Sigmoid colon (tissue), 7 donors: ENCODE measurements at places on chromosomes 12 and 14.

GRCh38 chr14:66249544-66249943 is 236.6 kb upstream of the CCDC196 start:
- DNase-seq: no peak

GRCh38 chr14:100058777-100059437 is 6.3 kb upstream of the EVL start:
- DNase-seq: no peak

DNA sequence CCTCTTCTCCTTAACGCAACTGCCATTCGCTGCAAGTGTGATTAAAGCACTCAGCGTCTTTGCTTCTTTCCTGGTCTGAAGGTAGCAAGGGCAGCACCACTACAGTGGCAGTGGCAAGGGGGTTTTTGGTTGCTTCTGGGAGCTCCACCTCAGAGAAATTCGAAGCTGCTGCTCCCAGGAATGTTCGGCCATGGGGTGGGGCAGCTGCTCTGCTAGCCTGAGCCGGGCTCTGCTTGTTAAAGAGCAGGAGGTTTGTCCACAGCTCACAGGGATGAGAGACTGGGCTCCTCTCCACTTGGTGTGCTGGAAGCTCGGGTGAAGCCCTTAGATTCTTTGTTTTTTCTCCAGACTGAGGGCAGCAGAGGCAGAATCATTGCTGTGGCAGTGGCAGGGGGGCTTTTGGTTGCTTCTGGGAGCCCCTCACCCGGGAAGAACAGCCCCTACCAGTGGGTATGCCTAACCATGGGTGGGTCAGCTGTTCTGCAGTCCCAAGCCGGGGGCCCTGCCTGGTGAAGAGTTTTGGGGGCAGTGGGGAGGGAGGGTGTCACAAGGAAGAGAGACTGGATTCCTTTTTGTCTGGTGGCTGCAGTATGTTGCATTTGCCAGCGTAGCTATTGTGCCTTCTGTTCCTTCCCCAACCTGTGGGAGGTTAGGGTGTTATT is 340.2 kb downstream of the AEBP2 start:
- no peak for DNase-seq

DNA sequence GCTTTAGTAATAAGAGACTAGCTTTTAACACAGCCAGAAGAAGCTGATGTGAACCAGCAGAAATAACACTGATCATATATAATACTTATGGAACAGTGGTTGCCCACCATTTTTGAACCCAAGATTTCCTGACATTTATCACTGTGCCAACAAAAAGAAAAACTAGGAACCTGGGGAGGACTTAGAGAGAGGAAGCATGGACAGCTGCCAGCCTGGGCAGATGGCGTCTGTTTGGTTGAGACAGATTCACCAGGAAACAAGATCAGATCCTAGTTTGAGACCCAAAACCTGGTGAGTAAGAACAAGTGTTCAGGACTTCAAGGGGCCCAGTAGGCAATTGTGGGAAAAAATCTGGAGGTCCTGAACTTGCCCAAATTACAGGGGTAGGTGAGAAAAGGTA is 95.3 kb downstream of the BICD1 start:
- no peak for DNase-seq

- no peak for DNase-seq
These were observed 20.1 kb upstream of the AKAP5 start for GRCh38 chr14:64444984-64445845.

GRCh38 chr12:89731089-89731488 is 22.5 kb upstream of the ATP2B1 start:
- DNase-seq: no peak

- no peak for DNase-seq
These were observed 40.9 kb downstream of the FRMD6 start for GRCh38 chr14:51692646-51693045.

GRCh38 chr12:8629486-8630033 is 16.9 kb upstream of the AICDA start:
- DNase-seq: no peak

GRCh38 chr14:28116716-28117115 is 649.9 kb upstream of the FOXG1 start:
- no peak for DNase-seq

DNA sequence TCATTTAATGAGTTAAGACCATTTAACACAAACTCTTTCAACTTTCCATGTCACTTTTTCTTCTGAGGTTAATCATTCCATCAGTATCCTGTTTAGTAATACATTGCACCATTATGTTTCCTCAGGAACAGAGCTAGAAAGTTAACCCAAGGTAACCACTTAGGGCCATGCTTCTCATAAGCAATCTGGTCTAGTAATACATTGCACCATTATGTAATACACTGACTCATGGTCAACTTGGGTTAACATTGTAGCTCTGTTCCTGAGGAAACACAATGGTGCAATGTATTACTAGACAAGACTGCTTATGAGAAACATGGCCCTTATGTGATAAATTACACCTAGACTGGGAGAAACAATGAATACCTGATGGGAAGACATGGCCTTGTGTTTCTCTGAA is 21.7 kb downstream of the ERH start:
- DNase-seq: no peak

DNA sequence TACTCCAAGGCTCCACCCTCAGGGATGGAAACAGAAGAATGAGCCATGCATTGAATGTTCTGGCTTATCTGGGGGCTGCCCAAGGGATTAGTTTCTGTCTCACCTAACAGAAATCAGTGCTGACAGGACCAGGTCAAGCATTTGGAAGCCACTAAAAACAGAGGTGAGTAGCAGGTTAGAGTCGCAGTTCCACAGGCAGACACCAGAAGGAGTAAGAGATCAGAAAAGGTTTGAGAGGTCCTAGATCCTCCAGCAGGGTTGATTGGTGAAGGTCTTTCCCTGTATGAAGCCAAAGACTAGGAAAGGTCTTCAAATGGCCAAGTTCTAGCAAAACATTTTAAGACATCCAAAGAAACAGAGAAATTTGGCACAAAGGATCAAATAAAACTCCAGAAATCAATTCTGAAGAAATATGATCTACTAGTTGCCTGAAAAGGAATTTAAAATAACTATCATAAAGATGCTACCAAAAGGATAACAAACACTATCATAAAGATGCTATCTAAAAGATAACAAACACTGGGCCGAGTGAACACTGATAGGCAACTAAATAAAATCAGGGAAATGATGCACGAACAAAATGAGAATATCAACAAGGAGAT is 19.5 kb upstream of the TTC9 start:
- DNase-seq: no peak

GRCh38 chr12:104276273-104277131 is 27.0 kb upstream of the EID3 start:
- DNase-seq: no peak

DNA sequence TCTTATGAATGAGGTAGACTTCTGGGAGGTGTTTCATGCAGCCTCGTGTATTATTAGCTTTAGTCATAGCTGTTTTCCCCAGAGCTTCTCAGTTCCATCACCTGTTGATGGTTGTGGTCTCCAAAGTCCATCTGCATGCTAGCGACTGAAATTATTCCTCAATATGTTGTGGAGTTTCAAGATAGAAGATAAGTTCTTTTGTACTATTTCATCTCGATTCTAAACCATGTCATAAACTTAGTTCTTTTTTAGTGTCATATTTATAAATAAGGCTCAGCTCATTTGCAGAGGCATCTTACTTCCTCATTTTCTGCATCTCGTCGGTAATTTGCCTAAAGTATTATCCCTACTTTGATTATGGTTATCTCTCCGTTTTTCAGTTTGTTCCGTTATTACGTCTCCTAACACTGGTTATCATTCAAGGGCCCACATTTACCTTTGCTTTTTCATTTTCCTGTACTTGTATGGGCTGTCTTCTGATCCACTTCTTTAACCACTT is 119.1 kb downstream of the ITPR2 start:
- DNase-seq: no peak

DNA sequence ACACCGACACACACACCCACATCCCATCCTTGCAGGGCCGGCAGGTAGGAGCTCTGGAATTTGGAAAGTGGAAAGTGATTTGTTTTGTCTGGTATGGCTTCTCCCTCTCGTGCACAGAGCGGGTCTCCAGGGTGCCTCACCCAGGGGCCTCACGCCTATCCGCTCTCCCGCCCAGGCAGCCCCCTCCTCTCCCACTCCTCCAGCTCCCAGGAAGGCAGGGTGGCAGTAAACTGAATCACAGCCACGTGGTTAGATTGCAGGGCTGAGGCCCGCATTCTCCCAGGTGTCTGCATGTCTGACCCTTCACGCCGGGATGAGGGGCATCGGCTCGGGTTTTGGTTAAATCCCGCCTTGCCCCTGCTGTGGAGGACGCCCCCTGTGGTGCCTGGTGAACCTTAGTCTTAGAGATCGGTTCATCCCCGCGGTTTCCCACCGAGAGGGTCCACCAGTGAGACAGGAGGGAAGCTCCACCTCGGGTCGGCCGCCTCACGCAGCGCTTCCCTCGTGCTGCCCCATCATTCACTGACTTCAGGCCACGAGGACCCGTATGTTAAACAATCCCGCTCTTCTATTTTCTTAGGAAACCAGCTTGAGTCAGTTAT is 64.4 kb downstream of the ADGRD1 start:
- no peak for DNase-seq

DNA sequence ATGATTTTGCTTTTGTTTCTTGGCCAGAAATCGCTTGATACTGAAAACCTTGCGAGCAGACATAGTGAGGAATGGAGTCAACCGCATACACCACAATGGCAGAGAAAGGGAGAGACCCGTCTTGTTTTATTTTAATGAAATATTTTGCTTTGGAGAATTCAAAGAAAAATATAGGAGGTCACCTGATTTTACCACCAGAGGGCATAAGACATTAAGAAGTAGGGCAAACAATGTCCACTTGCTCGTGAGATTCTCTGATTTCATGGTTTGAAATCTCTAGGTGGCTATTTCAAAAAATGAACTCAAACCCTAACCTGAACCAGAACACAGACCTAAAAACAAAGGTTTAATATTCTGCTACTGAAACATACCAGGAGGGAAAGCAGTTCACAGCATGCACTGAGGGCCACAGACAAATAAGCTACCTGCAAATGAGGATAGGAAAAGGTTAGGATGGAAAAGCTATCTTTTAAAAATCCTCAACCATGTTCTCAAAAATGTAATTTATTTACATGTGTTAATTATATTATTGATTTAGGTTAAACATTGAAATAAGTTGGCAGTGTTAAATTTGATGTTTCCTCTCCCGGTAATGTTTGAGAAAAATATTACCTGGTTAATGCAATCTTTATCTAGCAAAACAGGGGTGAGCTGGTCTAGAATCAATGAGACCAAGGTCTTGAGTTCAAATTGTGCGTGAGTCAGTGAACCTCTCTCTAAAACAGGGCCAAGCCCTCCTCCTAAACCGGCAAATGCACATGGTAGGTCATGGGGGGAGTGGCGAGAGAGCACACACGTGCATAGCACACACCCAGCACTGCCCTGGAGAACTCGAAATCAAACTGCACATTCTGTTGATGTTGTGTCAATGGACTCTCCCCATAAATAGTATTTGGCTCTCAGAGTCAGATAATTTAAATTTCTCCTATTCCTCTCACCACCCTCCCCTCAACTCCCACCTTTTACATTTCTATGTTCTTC is 12.5 kb downstream of the IFNG-AS1 start:
- DNase-seq: no peak

- DNase-seq: peak; percentile 65
These were observed 365.9 kb upstream of the NOVA1 start for GRCh38 chr14:26963711-26964110.

GRCh38 chr14:79177106-79177505 is 1006.9 kb downstream of the NRXN3 start:
- no peak for DNase-seq

- DNase-seq: no peak
These were observed 54.8 kb downstream of the CEP83 start for GRCh38 chr12:94404854-94405253.

DNA sequence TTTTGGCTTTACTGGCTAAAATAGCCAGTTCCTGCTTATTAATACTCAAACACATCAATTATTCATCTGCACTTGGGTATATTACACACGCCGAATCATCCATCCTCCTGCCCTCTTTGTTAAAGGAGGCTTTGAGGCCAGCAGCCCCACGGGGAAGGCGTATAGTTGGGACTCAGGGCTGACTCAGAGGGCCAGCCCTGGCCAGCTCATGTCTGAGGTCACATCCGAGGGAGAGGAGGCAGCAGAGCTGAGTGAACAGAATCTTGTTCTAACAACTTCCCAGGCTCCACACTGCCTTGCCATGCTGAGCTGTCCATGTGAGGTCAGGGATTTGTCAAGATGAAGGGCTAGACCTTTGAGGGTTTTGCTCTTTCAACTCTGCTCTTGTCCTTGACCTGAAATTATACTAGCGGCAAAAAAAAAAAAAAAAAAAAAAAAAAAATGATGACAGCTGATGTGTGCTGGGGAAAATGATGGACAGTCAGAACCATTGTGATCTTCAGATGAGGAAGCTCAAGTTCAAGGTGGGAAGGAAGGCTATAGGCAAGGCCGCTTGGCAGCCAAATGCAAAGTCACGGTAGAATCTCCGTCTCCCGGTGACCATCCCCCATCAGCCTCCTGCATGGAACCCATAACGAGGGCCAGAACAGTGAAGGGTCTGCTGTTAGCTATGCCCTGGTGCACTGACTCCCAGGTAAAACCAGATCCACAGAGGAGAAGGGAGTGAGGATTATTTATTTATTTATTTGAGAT is 12.5 kb upstream of the MARK3 start:
- DNase-seq: peak; percentile 37

- DNase-seq: no peak
These were observed 66.2 kb downstream of the PRMT8 start for GRCh38 chr12:3557116-3557697.
